Naive B cell (primary cell): ENCODE measurements at places on chromosomes 4 and X. TPM values are rescaled to one million over a fixed set of nuclear protein-coding genes. Genes with fewer than 3 reads are reported as not detected.

- H3K4me3 ChIP-seq: no peak overlapping the region
- H3K4me1 ChIP-seq: no peaks in the 10 kb centered on the region
- H3K36me3 ChIP-seq: no peaks in the 10 kb centered on the region
- H3K27me3 ChIP-seq: no peaks in the 10 kb centered on the region
- no peak for DNase-seq
- no peak overlapping the region for H3K27ac ChIP-seq
These were observed 603.8 kb downstream of the IQCM start for GRCh38 chr4:149211876-149212275.

GATA1 gene
- not detected for polyA plus RNA-seq

DNA sequence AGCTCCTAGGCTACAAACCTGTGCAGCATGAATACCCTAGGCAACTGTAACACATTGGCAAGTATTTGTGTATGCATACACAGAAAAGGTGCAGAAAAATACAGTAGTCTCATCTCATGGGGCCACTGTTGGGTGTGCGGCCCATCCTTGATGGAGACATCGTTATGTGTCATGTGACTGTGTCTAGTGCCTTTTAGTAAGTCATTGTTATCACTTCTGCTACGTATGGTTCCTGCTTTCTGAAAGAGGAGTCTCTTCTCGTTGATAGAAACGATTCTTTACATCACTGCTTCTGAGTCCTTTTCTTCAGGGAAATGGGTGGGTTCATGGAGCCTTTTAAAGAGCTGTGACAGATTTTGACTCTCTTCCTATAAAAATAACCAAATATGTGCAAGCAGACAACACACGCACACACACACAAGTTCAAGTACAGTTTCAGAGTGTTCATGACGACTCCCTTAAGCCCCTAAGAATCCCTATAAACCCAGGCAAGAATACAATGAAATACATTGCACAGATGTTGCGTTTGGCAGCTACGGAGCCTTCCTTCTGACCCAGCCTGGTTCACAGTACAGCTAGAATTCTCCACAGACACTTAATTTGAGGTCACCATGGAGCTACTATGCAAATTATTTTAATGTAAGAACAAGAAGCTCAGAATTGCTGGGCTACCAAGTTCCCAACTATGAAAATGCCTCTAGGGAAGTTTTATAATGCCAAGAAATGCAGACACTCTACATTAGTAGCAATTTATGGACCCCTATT, 10.2 kb upstream of the STK32B start:
- no peaks in the 10 kb centered on the region for H3K36me3 ChIP-seq
- no peak overlapping the region for H3K27ac ChIP-seq
- peaks cover 11% of the 10 kb centered on the region for H3K27me3 ChIP-seq

BMP15 gene
- not detected for polyA plus RNA-seq

ENPEP gene
- polyA plus RNA-seq: not detected

TCEAL4 gene
- polyA plus RNA-seq: 23.0 TPM

- peaks cover 13% of the 10 kb centered on the region for H3K36me3 ChIP-seq
- H3K27ac ChIP-seq: no peak overlapping the region
- no peak for DNase-seq
- no peaks in the 10 kb centered on the region for H3K27me3 ChIP-seq
These were observed 77.2 kb downstream of the RASL11B start for GRCh38 chr4:52939325-52939724.

GRCh38 chr4:83255584-83255983, 29.0 kb downstream of the COQ2 start:
- DNase-seq: no peak
- no peaks in the 10 kb centered on the region for H3K36me3 ChIP-seq
- H3K4me1 ChIP-seq: peaks cover 72% of the 10 kb centered on the region
- H3K4me3 ChIP-seq: no peak overlapping the region
- H3K27ac ChIP-seq: peak overlapping the region; percentile 47

MTTP gene
- not detected for polyA plus RNA-seq

- no peak for DNase-seq
- H3K27me3 ChIP-seq: no peaks in the 10 kb centered on the region
- no peaks in the 10 kb centered on the region for H3K4me1 ChIP-seq
- H3K36me3 ChIP-seq: no peaks in the 10 kb centered on the region
- H3K4me3 ChIP-seq: no peak overlapping the region
- no peak overlapping the region for H3K27ac ChIP-seq
These were observed 132.2 kb upstream of the KIT start for GRCh38 chr4:54525602-54526001.

DNA sequence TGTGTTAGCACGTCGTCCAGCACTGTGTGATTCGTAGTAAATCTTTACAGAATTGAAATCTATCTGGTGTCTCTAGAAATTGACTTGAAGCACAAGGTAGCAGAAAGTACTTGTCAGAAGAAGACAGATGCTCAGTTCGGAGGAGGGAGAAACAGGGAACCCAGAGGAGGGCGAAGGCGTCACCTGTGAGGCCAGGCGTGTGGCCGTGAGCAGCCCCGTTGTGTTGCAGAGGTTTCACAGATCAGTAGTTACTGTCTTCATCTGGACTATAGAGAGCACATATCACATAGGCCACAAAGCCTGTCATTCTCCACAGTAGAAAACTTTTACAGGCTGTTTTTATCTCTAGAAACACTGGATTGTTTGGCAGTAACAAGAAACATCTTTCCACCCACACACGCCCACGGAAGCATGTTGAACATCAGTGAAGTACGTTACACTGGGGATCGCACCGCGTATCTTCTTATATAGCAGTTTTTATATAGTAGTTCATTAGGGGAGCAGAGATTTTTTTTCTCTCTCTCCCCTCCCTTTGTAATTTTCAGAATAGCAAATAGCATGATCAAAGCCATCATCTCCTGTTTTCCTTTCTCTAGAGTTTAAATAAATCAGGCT, 48.1 kb upstream of the TLR3 start:
- peaks cover 39% of the 10 kb centered on the region for H3K27me3 ChIP-seq
- DNase-seq: no peak
- no peaks in the 10 kb centered on the region for H3K4me1 ChIP-seq
- no peak overlapping the region for H3K27ac ChIP-seq
- H3K4me3 ChIP-seq: no peak overlapping the region
- H3K36me3 ChIP-seq: no peaks in the 10 kb centered on the region

DNA sequence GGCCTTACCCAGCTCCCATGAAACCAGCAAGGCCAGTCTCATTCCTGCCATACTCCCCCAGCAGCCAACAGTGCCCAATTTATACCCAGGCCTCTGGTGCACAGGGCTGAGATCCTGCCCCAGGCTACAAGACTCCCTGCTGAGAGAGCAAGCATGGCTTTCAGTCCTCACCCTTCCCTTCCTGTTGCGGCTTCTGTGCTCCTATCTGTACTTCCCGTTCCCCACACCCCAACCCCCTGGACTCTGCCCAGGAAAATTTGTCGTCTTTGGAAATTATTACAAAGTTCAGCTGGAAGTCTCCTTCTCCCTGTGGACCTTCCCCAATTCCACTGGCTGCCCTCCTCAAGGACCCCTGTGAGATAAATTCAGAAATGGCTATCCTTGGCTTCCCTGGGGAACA, 84.1 kb upstream of the GK2 start:
- no peaks in the 10 kb centered on the region for H3K36me3 ChIP-seq
- H3K4me1 ChIP-seq: no peaks in the 10 kb centered on the region
- DNase-seq: no peak
- no peak overlapping the region for H3K27ac ChIP-seq

DNA sequence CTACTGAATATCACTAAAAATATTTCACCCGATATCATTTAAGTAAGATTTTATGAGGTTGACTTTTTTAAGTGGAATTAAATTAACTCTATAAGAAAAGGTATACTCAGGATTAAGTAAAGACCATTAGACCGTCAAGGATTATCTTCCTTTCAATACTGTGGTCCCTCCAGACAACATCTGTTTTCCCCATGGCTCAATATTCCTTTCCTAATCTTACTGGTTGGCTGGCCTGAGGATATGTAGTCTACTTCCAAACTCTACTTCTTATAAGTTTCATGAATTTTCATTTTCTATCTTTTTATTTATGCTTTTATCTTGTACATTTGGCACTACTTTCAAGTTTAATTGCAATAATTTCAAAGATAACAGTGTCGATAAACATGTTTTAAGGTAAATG, 725.4 kb downstream of the PCDH7 start:
- H3K4me3 ChIP-seq: no peak overlapping the region
- no peak for DNase-seq
- H3K4me1 ChIP-seq: no peaks in the 10 kb centered on the region
- no peaks in the 10 kb centered on the region for H3K36me3 ChIP-seq
- no peaks in the 10 kb centered on the region for H3K27me3 ChIP-seq
- no peak overlapping the region for H3K27ac ChIP-seq

DNA sequence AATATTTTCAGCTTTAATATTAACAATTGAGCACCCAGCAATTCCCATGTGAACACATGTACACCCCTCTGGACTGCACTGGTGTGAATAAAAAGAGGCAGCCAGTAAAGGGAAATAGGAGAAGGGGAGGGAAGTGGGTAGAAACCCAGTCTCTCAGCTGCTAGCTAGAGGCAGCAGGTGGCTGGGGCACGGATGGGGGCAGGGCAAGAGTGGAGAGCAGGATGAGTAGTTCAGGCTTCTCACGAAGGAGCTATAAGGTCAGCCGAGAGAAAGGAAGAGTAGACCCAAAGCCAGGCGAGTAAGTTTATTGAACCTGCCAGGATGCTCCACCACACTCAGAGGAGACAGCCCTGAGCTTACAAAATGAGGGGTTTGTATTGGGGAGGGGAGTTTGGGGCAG, 184.8 kb upstream of the MTMR8 start:
- H3K36me3 ChIP-seq: no peaks in the 10 kb centered on the region
- peaks cover 7% of the 10 kb centered on the region for H3K4me1 ChIP-seq
- no peak overlapping the region for H3K27ac ChIP-seq
- peak overlapping the region; percentile 10 for H3K4me3 ChIP-seq
- DNase-seq: no peak

MID1 gene
- 0.06 TPM for polyA plus RNA-seq

DNA sequence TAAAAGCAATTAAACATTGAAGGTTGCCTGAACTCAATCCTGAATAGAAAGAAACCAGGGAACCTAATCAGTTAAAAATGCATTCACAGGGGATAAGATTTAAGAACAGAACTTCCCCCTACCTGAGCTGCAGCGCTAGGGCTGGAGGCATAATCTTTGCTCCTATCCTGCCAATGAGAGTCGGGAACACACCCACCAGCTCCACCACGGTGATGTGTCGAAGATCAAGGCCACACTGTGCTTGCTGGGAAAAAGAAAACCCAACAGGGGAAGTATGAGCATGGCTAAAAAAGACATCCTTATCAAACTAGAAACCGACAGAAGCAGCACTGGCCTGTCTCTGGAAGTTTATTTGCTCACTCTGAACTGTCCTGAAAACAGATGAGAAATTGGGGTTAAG, 66.3 kb downstream of the SRPX start:
- DNase-seq: no peak
- no peaks in the 10 kb centered on the region for H3K4me1 ChIP-seq
- no peak overlapping the region for H3K4me3 ChIP-seq
- no peak overlapping the region for H3K27ac ChIP-seq

NDNF gene
- not detected for polyA plus RNA-seq

- no peak for DNase-seq
- peaks cover 11% of the 10 kb centered on the region for H3K4me1 ChIP-seq
- H3K27ac ChIP-seq: no peak overlapping the region
- no peak overlapping the region for H3K4me3 ChIP-seq
These were observed 5.5 kb downstream of the INPP4B start for GRCh38 chr4:142840516-142841123.

GRCh38 chr4:83283181-83283580, 1.4 kb downstream of the COQ2 start:
- H3K4me3 ChIP-seq: peak overlapping the region; percentile 99
- peaks cover 9% of the 10 kb centered on the region for H3K36me3 ChIP-seq
- H3K4me1 ChIP-seq: peaks cover 31% of the 10 kb centered on the region
- no peak for DNase-seq

GRCh38 chr4:91488946-91489345, 814.8 kb upstream of the GRID2 start:
- no peak overlapping the region for H3K27ac ChIP-seq
- DNase-seq: no peak
- H3K27me3 ChIP-seq: no peaks in the 10 kb centered on the region
- no peak overlapping the region for H3K4me3 ChIP-seq
- H3K4me1 ChIP-seq: no peaks in the 10 kb centered on the region

TCEAL5 gene
- polyA plus RNA-seq: not detected
